Omental fat pad (tissue), 4 donors: ENCODE measurements at places on chromosomes 7 and 10.

- no peak for DNase-seq
Measured at GRCh38 chr10:51607463-51607835, 91.9 kb downstream of the CSTF2T start.

DNA sequence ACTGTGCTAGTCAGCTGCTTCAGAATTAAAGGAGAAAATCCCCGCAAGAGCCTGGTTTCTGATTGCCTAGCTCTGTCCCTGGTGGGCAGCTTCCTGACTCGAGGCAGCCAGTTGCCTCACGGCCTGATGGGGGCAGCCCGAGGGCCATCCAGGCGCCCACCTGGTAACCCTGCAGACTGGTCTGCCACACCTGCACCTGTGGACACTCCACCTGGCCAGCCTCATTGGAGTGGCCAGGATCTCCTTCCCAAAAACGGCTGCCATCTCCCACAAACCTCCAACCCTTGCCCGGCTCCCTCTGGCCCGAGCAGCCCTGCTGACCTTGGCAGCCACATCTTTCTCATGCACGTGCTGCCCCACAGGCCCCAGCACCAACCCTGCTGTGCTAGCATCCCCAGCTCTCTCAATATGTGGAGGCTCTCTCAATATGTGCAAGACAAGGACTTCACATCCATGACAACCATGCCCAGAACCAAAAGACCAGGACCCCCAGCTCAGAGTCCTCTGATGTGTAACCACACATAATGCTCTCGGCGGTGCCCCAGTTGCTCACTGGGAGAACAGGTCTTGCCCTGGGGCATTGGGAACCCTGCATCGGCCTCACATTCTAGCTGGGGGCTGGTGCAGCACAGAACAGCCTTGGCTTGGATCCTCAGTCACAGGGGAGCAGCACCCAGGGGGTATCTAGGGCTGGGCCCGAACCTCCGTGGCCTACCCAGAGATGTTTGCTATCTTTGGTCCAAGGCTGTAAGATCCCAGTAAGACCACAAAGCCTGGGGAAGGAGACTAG is 14.6 kb downstream of the DRGX start:
- DNase-seq = no peak

DNA sequence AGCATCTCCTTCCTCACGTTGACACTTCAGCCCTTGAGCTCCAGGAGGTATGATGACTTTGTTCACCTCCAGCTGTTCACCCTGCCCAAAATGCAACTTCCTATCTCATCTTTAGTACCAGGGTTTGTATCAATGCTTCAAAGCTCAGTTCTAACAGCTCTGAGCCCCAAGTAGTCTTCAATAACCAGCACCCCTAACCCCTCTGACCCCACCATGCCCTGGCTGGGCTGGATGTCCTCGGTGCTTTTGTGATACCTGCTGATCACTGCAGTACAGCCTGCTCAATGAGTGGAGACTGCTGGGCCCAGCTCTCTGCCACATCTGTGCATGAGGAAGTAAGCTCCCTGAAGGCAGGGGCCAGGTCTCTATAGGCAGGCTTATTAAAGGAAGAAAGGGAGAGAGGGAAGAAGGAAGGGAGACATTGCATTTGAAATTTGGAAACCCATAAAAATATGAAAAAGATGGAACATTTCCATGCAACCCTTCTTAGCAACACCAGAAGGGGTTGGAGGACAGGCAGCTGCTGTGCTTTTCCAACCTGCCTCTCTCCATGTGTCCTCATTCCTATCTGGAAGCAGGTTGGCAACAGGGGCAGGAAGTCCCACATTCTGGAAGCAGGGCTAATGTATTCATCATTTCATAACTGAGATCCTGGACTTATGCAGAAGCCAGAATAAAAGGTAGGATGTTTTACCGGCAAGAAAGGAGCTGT is 756.1 kb downstream of the GRID1 start:
- DNase-seq = no peak

- no peak for DNase-seq
Measured at GRCh38 chr7:116290740-116291139, 80.4 kb downstream of the TES start.

GRCh38 chr7:30149640-30150272 is 15.0 kb downstream of the MTURN start:
- no peak for DNase-seq

DNA sequence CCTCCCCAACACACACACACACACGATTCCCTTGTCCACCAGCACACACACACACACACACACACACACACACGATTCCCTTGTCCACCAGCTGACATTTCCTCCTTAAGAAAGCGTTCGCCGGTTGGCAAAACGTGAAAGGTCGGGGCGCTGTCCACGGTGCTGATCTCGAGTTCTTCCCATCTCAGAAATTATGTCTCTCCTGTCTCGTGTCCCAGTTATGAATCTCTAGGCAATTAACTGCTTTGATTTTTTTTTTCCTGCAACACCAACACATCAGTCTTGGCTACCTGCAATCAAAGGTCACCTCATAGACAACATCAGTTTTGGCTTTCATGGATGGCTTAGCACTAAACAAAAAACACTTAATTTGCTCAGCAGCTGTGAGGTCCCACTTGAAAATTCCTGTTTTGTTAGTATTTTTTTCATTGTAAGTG is 1.9 kb downstream of the INA start:
- DNase-seq = no peak

GRCh38 chr7:26440233-26441001 is 148.8 kb downstream of the SNX10 start:
- DNase-seq = no peak

DNA sequence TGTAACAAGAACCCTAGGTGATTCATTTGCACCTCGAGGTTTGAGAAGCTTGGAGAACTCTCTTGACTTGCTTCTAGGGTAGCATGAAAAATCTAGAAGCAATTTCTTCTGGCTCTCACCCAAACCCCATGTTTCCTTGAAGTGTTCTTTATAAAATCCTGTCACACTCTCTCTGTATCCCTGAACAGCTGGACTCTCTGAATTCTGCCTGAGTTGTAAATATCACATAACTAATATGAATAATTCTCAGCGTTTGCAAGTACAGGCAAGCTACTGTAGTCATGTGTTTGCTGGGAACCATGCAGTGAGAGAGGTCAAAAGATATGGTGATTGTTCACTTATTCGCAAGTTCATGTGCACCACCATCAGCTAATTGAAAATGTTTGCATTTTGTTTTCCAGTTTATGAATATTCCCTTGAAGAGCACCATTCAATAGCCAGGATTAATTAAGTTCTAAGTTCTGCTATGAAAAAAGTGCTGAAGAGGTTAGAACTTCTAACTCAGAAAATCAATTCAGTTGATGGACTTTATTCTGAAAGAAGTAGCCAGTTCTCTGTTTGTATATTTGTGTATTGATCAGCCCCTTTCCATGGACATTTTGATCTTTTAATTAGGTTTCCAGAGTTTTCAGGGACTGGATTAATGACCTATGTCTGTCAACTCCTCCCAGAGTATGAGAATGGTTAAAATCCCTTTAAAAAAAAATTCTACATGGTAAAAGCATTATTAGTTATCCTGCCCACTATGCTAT is 243.0 kb downstream of the PLXDC2 start:
- no peak for DNase-seq

DNA sequence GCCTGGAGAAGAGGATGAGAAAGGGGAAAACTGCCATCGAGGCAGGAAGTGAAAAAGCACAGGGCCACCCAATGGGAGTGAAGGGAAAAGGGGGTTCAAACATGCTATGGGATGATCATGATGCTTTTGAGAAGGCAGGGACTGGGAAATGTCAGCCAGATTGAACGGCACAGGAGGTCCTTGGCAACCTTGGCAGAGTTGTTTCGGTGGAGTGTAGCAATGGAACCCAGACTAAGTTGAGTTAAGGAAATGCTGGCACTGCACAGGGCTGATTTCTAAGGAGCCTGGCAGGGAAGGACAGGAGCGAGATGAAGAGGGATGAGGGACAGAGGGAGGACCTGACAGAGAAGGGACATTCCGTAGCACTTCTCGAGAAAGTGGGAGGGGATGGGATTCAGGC is 101.4 kb downstream of the PIP4K2A start:
- no peak for DNase-seq

DNA sequence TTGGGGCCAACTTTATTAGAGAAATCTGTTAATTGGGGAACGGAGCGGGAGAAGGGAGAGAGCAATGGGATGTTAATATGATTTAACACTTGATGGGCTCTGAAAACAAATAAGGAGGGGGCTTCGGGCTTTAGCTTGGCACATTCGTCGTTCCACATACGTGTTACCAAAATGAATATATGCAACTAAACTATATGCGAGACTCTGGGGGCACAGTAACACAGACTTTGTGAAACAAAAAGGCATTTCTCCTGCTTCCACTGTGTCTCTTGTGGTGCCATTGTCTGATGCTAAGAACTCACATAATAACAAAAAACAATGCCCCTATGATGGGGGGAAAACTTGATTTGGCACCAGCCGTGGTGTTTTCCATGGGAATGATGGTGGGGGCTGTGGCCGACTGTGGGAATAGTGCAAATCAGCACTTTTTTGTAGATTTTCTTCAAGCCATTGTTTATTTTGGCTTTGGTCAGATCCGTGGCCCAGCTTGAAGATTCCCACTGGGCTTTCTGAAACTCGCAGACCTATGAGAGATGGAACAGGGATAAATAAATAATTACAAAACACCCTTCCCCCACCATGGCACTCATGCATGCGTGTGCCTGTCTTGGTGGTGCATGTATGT is 2.2 kb upstream of the MXI1 start:
- DNase-seq = no peak

GRCh38 chr7:159198016-159198724 is 53.5 kb upstream of the VIPR2 start:
- DNase-seq = no peak
